ENCODE measurements at places on chromosomes 1 and 21. TPM values are rescaled to one million over a fixed set of nuclear protein-coding genes. Genes with fewer than 3 reads are reported as not detected.

Gene DMBX1
- total RNA-seq = not detected

Gene CD101
- total RNA-seq = under 0.01 TPM

Gene BTG2
- 13.8 TPM for total RNA-seq

Gene BCAN
- total RNA-seq = not detected

Gene SFN
- total RNA-seq = 0.32 TPM

Gene LPAR3
- 2.6 TPM for total RNA-seq

GRCh38 chr1:56625819-56626440 lies 19.2 kb upstream of the PRKAA2 start:
- no peak for DNase-seq

DNA sequence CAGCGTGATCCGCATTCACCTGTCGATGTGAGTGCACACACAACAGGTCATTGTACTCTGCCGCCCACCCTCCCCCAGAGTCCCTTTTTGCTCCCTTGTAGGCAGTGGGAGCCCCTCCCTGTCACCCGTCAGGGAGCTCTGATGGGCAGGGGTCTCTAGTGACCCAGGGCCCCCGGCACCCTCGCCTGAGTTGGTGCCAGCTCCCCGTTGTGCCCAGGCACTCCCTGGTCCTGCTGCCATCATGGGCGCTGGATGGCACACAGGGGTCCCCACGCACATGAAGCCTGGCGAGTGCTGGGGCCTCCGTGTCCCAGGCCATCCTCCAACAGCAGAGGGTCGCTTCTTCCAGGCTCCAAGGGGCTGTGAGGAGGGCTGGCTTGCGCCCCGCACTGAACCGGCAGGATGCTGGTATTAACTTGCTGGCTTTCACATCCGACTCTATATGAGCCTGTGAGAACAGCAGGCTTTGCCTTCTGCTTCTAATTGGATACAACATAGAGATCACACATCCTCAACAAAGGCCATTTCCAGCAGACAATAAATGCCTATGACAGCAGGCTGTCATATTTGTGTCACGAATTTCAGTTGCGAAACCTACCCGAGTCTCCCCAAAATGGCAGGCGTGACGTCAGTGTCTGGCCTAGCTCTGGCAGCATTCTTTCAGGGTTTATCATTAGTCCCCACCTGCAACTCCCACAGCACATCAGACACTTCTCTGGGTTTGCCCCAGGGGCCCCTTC lies 35.4 kb downstream of the KIAA1614 start:
- peak; percentile 49 for DNase-seq

- DNase-seq = no peak
Observed at GRCh38 chr1:67789551-67789950, 43.7 kb downstream of the GNG12 start.

GRCh38 chr1:77534456-77534855 lies 148.0 kb downstream of the ZZZ3 start:
- DNase-seq = no peak

DNA sequence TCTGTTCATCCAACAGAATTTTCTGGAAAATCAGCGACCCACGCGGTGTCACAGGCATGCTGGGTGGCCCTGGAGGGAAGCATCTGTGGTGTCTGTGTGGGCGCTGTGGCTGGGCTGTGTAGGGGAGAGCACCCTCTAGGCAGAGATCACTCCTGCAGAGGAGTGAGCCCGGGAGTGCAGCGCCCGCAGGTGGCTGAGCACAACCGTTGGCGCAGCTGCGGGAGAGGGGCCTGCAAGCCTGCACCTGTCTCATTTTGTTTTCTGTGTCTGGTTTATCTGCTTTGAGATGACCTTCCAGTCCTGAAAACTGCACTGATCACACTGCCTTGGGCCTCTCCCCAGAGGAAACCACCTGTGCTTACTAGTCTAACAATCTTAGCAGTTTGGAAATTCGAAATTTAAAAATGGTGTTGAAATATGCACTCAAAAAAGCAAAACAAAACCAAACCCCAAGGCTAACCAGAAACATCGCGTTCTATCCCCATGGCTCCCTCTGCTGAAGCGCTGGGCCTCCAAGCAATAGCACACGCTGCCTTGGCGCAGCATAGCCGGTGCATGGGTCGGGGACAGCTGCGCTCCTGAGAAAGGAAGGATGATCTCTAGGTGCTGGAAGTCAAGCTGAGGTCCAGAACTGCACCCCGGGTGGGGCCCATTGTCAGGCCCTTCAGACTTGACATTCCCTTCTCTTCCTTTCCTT lies 4.8 kb downstream of the FAM3B start:
- DNase-seq = no peak

- peak; percentile 75 for DNase-seq
Observed at GRCh38 chr1:117857418-117857817, 72.0 kb downstream of the GDAP2 start.

GRCh38 chr1:40303051-40303771 lies 13.9 kb downstream of the COL9A2 start:
- no peak for DNase-seq

DNA sequence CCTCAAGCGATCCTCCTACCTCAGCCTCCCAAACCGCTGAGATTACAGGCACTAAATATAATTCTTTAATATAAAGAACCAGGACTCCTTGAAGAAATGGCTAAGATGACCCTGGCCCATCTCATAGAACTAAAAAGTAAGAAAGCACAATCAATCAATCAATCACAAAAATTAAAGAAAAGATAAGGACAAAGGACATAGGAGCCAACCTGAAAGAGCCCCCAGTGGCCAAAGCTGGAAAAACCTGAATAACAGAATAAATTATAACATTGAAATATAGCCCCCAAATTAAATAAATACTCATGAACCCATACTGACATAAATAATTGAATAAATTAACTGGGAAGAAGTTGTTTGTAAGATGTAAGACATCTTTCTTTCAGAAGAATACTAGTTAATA lies 8.9 kb downstream of the NUP210L start:
- no peak for DNase-seq

DNA sequence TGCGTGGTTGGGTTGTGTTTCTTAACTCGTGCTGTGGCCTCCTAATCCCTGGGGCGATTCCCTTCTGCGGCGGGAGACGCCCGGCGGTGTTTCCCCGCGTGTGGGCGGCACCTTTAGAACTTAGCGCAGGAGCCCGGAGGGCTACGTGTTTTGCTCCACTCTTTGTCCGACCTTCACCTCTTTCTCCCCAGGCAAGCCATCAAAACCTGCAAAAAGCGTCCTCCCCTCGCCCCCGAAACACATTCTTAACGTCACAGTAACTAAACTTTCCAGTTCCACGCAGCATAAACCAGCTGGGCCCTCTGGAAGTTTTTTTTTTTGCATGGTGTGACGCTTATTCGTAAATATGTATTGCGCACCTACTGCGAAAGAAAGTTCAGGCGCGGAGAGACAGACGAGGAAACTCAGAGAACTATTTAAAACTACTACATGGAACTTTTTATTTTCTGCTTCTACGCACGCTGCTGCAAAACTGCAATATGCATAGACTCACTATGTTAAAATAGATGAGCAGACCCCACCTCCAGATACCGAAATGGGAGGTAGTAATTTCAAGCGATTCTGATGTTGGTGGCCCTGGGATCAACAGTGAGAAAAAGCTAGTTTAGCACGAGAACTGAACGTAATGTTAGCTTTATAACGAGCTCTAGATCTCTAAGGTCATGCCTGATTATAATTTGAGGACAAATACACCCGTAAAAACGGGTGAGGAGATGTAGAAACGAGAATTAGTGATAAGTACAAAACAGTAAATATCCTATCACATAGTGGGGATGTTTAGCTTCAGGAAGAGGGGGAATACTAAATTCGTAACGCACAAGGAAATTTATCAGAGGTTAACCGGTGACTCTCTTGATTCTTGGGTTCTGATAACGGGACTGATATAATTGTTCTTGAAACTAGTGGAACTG lies 920 bp downstream of the MTR start:
- DNase-seq = peak; percentile 68

DNA sequence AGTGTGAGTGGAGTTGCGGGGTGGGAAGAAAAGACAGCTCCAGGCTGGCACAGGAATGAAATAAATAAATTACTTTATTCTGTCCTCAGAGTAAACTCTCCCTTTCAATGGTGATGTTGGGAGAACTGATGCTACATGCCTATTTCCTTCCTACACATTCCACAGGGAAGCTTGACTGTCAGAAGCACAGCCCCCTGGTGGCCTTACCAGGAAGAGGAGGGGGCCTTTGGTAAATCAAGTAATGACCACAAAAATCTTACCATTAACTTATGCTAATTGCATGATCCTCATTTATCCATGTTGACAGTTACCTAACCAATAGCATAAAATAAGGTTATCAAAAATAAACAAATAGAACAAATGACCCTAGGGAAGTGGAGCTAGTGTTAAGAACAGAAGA lies 605.0 kb upstream of the PKN2 start:
- peak; percentile 22 for DNase-seq

- no peak for DNase-seq
Observed at GRCh38 chr1:223765036-223765718, 52.8 kb downstream of the CAPN2 start.

GRCh38 chr1:223075834-223076233 lies 67.2 kb downstream of the TLR5 start:
- no peak for DNase-seq

- no peak for DNase-seq
Observed at GRCh38 chr1:217137210-217137881, 414.1 kb upstream of the ESRRG start.

GRCh38 chr1:226061068-226061840 lies 1.3 kb upstream of the H3-3A start:
- peak; percentile 5 for DNase-seq

GRCh38 chr1:43308635-43309404 lies 8.0 kb downstream of the TIE1 start:
- no peak for DNase-seq

DNA sequence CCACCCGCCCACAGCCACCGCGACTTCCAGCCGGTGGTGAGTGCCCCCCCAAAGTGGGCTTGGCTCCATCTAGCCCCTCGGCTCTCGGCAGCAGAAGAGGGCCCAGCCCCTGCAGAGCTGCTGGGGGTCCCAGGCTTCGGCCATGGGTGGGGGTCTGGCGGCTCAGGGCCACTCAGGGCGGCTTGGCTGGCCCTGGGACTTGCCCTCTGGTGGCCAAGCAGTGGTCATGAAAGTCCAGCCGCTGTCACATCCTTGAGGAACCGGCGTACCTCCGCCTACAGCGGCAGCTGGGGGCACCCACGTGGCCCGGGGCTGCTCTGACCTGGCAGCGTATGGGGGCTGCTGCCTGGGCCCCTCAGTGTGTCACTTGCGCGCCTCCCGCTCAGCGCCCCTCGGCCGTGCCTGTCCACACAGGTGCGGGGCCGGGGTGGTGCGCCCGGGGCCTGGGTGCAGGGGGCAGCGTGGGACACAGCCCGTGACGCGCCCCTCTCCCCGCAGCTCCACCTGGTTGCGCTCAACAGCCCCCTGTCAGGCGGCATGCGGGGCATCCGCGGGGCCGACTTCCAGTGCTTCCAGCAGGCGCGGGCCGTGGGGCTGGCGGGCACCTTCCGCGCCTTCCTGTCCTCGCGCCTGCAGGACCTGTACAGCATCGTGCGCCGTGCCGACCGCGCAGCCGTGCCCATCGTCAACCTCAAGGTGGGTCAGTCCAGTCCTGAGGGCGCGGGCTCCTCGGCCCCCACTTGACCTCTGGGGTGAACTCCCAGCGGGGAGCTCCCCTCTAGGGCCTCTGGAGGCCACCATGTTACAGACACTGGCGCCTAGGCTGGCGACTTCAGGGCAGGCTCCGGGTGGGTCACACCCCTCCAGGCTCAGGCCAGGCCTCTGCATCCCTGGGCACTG lies 32.4 kb downstream of the SLC19A1 start:
- DNase-seq = no peak

DNA sequence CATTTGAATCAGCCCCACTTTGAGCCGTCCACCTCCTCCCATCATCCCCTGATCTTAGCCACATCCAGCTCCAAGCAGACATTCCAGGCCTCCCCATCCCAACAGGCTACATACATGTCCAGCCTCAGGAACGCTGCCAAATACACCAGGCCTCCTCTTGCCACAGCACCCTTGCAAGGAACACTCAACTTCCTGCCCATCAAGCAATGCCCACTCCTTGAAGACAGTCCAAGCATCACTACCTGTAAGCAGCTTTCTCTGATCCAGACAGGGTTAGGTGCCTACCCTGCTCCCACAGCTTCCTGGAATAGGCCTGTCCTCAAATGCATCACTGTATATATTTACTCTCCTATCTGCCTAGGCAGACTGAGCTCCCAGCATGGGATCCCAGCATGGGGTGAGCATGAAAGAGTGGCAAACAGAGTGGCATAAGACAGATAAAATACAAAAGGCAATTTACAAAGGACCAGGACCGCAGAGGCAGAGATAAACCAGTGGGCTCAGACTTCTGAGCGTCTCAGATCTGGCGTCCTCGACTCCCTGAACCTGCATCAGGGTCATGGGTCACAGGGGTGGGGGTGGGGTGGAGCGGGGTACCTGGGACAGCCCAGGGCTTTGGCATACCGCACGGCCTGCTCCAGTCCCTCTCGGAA lies 816 bp downstream of the HYI start:
- DNase-seq = peak; percentile 62

GRCh38 chr1:11479375-11479979 lies 522 bp downstream of the DISP3 start:
- DNase-seq = no peak

DNA sequence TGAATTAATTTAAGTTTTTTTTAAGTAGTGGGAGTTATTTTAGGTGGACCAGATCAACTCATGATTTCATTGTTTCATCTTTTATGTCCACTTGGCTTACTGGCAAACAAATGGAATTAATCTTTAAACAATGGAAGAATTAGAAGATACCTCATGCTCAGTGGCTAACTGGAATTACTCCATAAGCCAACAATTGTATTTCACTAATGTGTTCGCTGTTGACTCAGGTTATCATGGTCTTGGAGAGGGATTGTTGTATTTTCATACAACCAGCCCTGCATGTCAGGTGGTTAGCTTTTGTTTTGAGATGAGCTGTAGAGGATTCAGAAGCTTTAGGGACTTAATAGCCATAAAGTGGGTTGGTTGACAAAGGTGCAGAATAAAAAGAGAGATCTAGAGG lies 57.2 kb upstream of the HMCN1 start:
- no peak for DNase-seq

DNA sequence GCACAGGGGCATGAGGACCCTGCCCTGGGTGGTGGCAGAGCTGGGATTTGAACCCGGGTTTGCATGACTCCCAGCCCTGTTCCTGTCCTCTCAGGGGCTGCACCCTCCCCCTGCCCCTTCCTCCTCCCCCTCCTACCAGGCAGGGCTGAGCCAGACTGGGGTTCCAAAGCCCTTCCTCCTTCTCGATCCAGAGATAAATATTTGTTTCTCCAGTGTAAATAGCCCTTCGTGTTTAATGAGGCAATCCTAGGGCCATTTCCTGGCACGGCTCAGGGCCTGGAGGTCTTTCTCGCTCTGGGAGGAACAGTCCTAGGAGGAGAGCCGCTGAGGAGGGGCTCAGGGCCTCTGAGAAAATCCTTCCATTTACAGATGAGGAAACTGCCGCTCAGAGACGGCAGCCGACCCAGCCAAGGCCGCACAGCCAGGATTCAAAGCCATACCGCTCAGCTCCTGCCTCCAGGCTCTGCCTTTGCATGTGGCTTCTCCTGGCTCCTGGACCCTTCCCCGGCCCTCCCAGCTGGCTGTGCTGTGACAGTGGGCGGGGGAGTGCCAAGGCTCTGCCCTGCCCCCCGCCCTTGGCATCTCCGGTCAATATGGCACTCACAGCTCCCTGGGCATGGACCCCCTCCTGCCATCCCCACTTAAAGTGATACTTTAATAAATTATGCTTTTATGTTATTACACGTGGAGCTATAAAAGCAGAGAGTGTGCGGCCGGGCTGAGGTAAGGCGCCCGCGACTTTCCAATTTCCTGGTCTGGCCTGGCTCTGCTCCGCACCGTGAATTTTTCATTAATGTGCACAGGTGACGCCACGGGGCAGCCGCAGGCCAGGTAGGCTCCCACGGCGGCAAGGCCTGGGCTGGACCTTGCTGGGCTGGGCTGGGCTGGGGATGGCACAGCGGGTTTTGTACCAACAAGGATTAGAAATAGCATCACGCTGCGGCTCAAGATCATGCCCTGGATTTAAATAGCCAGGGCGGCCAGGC lies 114.7 kb upstream of the WNT4 start:
- peak; percentile 60 for DNase-seq

All from fibroblast of villous mesenchyme (primary cell).